ENCODE measurements at places on chromosomes 11 and 22.

- H3K4me3 ChIP-seq, result no peak overlapping the region
- DNase-seq, result no peak
Measured at GRCh38 chr11:67031791-67032561, 9.0 kb downstream of the SYT12 start.

GRCh38 chr22:34781681-34782080, 284.3 kb upstream of the ISX start:
- H3K4me3 ChIP-seq, result no peak overlapping the region
- no peaks in the 10 kb centered on the region for H3K4me1 ChIP-seq
- no peaks in the 10 kb centered on the region for H3K36me3 ChIP-seq
- H3K27me3 ChIP-seq, result no peaks in the 10 kb centered on the region

DNA sequence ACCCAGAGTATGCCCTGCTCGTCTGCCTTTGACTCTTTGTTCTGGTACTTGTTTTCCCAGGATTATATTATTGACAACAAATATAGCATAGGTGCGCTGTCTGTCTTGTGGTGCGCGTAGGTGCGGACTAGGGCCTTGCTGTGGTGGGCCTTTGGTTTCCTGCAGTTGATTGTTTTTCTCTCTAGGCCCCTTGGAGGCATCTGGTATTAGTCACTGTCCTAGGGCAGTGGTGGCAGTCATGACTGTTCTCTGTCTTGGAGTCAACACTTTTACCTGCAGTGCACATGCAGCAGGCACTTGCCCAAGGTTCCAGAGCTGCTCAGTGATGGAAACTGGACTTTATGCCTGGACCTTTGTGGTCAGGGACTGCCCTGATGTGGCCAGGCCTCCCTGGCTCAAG, 18.6 kb downstream of the PPP6R2 start:
- H3K4me1 ChIP-seq, result peaks cover 41% of the 10 kb centered on the region
- peak overlapping the region; percentile 73 for H3K4me3 ChIP-seq
- H3K27ac ChIP-seq, result peak overlapping the region; percentile 41
- H3K36me3 ChIP-seq, result peaks cover 5% of the 10 kb centered on the region
- DNase-seq, result no peak

DNA sequence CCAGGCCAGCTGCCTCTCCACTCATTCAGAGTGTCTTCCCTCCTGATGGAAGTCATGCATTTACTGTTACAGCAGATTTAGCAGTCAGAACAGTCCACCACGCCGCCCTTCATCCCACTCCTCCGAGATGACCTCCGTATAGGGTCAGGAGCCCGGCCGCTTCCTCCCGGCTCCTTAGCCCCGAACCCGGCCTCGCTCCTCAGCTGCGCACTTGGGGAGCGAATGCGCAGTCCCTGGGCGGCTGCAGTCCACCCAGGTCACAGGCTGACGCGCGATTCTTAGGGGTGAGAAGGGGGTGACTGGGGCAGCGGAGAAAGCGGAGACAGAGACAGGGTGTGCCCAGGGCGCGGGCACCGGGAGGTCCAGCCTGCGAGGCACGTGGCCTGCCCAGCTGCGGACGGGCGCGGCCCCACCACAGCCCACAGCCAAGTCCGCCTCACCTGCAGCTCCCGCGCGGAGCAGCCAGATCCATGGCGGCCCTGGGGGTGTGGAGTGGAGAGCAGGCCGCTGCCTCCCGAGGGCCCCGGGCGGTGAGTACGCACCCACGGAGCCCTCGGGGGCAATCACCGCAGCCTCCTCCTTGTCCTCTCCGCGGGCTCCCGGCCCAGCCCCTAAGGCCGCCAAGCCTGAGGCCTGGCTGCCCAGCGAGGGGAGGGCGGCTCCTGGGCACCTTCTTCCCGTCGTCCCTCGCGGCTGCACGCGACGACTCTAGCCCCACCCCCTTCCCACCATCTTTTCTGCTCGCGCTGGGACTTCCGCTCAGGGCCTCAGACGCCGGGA, 286.6 kb downstream of the BRD1 start:
- H3K27ac ChIP-seq, result no peak overlapping the region
- no peak overlapping the region for H3K4me3 ChIP-seq

GRCh38 chr22:21673534-21674321, 7.9 kb downstream of the PPIL2 start:
- no peak for DNase-seq
- peaks cover 2% of the 10 kb centered on the region for H3K36me3 ChIP-seq
- H3K27ac ChIP-seq, result no peak overlapping the region
- peaks cover 11% of the 10 kb centered on the region for H3K4me1 ChIP-seq

- H3K27ac ChIP-seq, result no peak overlapping the region
- DNase-seq, result no peak
- H3K36me3 ChIP-seq, result no peaks in the 10 kb centered on the region
- H3K27me3 ChIP-seq, result peaks cover 29% of the 10 kb centered on the region
- H3K4me3 ChIP-seq, result no peak overlapping the region
- H3K4me1 ChIP-seq, result peaks cover 5% of the 10 kb centered on the region
Measured at GRCh38 chr11:12854829-12855228, 154.3 kb upstream of the RASSF10 start.

GRCh38 chr11:29268733-29269132, 748.1 kb downstream of the KCNA4 start:
- H3K36me3 ChIP-seq, result no peaks in the 10 kb centered on the region
- no peak overlapping the region for H3K27ac ChIP-seq
- H3K27me3 ChIP-seq, result no peaks in the 10 kb centered on the region
- DNase-seq, result no peak
- H3K4me1 ChIP-seq, result no peaks in the 10 kb centered on the region
- no peak overlapping the region for H3K4me3 ChIP-seq

DNA sequence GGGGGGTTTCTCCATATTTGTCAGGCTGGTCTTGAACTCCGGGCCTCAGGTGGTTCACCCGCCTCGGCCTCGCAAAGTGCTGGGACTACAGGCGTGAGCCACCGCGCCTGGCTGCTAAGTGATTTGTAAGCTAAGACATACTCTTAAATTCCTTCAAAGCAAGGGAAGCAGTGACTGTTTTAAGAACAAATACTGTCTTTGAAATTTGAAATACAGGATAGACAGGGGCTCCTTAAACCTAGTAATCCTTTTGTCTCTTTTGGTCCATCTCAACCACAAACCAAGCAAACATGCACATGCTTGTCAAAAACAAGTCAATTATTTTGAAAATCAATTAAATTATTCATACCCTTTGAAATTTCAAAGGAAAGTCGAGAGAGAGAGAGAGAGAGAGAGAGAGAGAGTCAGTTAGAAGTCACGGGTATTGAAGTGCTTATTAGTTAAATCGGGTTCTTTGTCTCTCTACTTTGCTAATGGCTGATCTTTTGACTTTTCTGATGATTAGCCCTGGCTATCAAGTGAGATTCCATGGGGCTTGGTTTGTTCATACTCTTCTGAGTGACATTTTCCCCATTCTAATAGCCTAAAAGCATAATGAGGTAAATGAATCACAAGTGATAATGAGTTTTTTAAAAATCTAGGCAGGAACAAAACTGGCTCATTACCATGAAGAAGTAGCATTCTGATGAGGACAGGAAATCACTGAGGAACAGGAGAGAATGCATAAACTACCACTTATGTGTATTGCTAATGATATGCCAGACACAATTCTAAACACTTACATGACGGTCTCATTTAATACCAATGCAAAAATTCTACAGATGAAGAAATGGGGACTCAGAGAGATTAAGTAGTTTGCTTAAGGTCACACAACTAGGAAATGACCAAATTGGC, 48.0 kb downstream of the MCHR1 start:
- no peaks in the 10 kb centered on the region for H3K27me3 ChIP-seq
- H3K27ac ChIP-seq, result peak overlapping the region; percentile 97
- H3K4me3 ChIP-seq, result peak overlapping the region; percentile 67
- DNase-seq, result no peak
- H3K36me3 ChIP-seq, result peaks cover 7% of the 10 kb centered on the region
- H3K4me1 ChIP-seq, result peaks cover 32% of the 10 kb centered on the region

- H3K4me1 ChIP-seq, result peaks cover 8% of the 10 kb centered on the region
- H3K27ac ChIP-seq, result peak overlapping the region; percentile 14
- no peak for DNase-seq
- peaks cover 7% of the 10 kb centered on the region for H3K27me3 ChIP-seq
- H3K4me3 ChIP-seq, result no peak overlapping the region
Measured at GRCh38 chr11:132640952-132641351, 891.3 kb downstream of the OPCML start.

- no peaks in the 10 kb centered on the region for H3K36me3 ChIP-seq
- H3K4me3 ChIP-seq, result no peak overlapping the region
Measured at GRCh38 chr22:20904980-20905355, 12.2 kb upstream of the CRKL start.

DNA sequence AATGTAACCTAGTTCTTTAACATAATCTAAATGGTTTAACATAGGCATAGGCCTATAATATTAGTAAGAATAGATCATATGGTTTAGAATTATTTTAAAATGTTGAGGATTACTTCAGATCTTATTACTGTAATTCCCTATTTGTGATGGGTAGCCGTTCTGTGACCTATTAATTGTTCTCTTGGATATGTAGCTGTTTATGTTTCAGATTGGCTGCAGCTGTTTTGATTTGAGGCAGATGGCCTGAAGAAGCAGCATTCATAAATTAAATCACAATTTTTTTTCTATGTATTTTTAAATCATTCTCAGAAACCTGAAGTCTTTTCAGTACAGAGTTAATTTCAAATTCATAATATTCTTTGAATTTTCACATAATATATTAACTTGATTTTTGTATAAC, 104.5 kb downstream of the PDE3B start:
- DNase-seq, result no peak
- H3K4me1 ChIP-seq, result peaks cover 23% of the 10 kb centered on the region
- no peak overlapping the region for H3K4me3 ChIP-seq
- H3K27me3 ChIP-seq, result no peaks in the 10 kb centered on the region
- no peak overlapping the region for H3K27ac ChIP-seq
- H3K36me3 ChIP-seq, result no peaks in the 10 kb centered on the region

- no peak overlapping the region for H3K4me3 ChIP-seq
- peaks cover 14% of the 10 kb centered on the region for H3K27me3 ChIP-seq
- H3K36me3 ChIP-seq, result no peaks in the 10 kb centered on the region
- DNase-seq, result no peak
- H3K4me1 ChIP-seq, result peaks cover 16% of the 10 kb centered on the region
- H3K27ac ChIP-seq, result no peak overlapping the region
Measured at GRCh38 chr11:61754534-61755482, 2.4 kb downstream of the MYRF start.

GRCh38 chr22:47623763-47624148, 861.3 kb downstream of the TBC1D22A start:
- no peak overlapping the region for H3K27ac ChIP-seq
- no peaks in the 10 kb centered on the region for H3K36me3 ChIP-seq
- no peaks in the 10 kb centered on the region for H3K4me1 ChIP-seq
- H3K27me3 ChIP-seq, result peaks cover 14% of the 10 kb centered on the region

DNA sequence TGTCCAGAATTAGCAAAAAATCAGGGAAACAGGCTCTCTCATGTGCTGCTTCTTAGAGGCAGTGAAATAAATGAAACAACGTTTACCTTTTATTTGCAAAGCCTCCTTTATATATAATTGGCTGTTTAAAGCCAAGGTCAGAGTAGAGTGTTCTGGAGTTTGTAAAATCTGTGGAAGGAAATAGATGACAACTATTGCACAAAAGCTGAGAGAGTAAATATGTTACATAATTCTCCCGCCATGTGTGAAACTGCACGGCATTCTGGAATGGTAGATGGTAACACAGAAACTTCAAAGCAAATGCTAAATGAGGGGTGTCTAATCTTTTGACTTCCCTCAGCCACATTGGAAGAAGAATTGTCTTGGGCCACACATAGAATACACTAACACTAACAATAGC, 51.5 kb upstream of the FGF3 start:
- H3K27ac ChIP-seq, result no peak overlapping the region
- H3K4me1 ChIP-seq, result no peaks in the 10 kb centered on the region
- DNase-seq, result no peak
- H3K36me3 ChIP-seq, result peaks cover 4% of the 10 kb centered on the region

DNA sequence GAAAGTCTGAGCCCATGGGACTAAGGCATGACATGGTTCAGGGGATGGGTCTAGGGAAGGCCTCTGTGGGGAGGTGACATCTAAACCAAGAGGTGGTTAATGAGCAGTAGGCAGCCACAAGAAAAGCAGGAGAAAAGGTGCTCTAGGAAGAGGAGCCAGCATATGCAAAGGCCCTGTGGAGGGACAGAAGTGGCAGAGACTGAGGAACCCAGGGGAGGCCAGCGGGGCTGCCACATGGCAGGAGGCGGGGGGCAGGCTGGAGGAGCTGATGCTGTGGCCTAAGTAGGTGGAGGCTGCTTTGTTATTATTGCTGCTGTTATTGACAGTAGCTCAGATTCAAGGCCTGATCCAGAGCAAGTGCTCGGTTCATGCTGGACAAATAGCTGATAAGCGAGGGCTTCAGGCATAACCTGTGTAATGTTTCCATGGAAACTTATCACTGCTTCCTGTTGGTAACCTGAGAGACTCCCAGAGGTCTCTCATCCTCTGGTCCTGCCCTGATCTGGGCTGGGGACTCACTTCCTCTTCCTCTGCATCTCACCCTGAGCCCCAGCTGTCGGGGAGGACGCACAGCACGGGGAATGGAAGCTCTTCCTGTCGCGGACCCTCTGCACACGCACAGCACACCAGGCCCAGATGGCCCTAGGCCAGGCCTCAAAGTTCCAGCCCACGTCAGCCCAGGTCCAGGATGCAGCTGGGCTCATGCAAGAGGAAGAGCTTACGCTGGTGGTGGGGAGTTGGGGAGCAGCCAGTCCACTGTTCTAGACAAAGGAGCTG, 75.2 kb upstream of the TP53I11 start:
- H3K4me1 ChIP-seq, result peaks cover 13% of the 10 kb centered on the region
- H3K4me3 ChIP-seq, result peak overlapping the region; percentile 54
- DNase-seq, result no peak
- H3K27ac ChIP-seq, result peak overlapping the region; percentile 21
- no peaks in the 10 kb centered on the region for H3K36me3 ChIP-seq
- peaks cover 7% of the 10 kb centered on the region for H3K27me3 ChIP-seq

DNA sequence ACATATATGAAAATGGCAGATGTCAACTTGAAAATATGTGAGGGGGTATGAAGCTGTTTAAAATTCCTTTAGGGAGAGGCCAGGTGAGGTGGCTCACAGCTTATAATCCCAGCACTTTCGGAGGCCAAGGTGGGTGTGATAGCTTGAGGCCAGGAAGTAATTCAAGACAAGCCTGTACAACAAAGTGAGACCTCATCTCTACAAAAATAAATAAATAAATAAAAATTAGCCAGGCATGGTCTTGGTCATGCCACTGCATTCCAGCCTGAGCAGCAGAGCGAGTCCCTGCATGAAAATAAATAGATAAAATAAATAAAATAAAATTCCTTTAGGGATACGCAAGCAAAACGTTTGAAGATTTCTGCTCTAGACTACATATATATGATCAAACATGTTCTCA, 38.1 kb upstream of the FAM181B start:
- no peak for DNase-seq
- no peaks in the 10 kb centered on the region for H3K36me3 ChIP-seq
- H3K4me3 ChIP-seq, result no peak overlapping the region

All from T-helper 17 cell (primary cell).